ENCODE measurements at places on chromosomes 3 and 15.
A peak's percentile ranks its signal among the peaks of the same experiment; 100 is the strongest.

DNA sequence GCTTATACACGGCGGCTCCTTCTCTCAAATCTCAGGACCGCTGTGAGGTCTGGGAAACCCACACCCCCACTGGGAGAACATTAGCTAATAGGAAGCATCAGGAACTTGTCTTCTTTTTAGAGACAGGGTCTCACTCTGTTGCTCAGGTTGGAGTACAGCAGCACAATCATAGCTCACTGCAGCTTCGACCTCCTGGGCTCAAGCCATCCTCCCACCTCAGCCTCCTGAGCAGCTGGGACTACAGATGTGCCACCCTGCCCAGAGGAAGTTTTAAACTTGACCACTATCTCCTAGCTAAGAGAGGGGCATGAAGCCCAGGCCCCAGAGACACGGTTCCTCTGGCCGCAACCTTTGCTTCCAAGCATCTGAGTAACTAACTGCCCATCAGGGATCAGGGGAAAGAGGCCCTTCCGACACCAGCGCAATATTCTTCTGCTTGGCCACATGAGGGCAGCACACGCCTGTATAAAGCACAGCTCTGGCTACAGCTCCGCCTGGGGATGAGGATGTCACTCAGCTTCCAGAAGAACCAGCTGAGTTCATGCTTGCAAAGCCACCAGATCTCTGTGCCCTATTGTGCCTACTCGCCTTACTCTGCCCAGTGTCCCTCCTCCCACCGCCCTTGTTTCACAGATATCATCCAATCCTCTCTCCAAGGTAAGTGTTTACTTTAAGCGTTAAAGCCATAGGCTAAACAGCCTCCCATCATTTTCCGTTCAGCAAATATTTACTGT is 57.6 kb upstream of the SLC6A11 start:
- DNase-seq, result peak; percentile 15

- DNase-seq, result peak; percentile 70
Measured at GRCh38 chr15:38670128-38671005, 105.8 kb upstream of the RASGRP1 start.

GRCh38 chr3:170896781-170897180 is 11.7 kb downstream of the EIF5A2 start:
- no peak for DNase-seq

GRCh38 chr3:143535994-143536784 is 312.1 kb downstream of the SLC9A9 start:
- DNase-seq, result no peak

DNA sequence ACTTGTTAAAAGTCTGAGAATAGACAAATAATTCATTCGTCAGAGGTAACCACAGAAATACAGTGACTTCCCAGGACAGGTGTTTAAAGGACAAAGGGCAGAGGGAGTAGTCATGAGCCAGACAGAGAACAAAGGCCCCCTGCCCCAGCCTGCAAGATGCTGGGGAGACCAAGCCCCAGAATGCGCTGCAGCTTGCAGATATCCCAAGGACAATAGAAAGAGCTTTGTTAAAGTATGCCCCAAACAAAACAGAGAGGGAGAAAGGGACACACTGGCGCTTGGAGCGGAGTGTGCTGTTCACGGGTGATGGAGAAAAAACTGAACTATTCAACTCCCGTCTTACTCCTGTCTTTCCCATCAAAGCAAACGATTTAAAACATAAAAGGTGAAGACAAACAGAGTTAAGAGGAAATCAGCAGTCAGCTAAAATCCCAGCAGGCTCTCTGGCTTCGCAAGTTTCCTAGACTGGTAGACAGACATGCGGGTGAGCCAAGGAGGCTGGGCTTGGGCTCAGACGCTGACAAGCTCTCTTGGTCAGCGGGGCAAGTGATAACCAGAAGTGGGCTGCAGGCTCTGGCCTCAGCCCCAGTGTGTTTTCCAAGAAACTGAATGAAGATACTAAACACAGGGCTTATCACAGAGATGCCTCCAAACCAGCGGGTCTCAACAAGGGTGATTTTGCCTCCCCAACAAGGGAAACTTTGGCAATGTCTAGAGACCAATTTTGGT is 130.1 kb downstream of the UACA start:
- no peak for DNase-seq

GRCh38 chr15:26157081-26157480 is 294.0 kb upstream of the ATP10A start:
- DNase-seq, result no peak

DNA sequence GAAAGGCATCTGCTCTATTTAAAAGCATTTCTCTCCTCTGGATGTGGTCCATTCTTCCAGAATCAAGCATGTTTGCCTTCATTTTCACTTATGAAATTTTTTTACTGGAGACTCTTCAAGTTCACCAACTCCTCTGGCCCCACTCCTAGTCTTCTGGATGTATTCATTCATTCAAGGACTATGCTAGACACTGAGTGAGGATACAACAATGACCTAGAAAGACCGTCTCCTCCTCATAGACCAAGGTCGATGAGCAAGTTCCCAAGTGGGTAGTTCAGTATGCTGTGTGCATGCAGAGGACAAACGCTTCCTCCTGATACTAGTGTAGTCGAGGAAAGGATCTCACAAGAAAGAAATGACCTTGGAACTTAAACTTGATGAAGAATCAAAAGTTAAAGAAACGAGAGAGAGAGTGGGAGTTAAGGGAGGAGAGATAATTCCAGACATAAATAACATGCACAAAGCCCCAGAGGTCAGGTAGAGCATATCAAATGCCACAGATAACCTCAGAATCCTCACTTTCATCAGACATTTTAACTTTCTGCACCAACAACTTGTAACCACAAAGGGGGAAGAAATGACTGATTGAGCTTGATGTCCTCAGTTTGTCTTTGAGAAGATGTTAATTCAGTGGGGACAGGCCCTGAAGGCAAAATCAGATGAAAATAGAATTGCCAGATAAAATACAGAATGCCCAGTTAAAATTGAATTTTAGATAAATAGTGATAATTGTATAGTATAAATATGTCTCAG is 149.4 kb downstream of the IMPG2 start:
- DNase-seq, result no peak

DNA sequence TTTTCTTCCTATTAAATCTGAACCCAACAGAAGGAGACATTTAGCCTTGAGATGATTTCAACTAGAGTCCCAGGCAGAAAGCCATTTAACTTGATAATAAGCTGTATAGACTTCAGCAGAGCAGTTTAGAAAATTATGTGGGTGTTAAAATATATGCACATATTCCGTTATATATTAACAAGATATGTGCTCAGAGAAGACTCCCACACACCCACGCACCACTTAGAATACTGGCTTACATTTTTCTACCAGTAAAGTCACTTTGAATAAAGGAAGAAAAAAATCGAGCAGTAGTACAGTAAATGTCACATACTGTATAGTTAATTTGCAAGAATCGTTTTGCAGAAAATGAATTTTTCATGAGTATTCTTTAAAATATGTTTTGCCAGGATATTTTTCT is 599.3 kb downstream of the FGF12 start:
- DNase-seq, result no peak

DNA sequence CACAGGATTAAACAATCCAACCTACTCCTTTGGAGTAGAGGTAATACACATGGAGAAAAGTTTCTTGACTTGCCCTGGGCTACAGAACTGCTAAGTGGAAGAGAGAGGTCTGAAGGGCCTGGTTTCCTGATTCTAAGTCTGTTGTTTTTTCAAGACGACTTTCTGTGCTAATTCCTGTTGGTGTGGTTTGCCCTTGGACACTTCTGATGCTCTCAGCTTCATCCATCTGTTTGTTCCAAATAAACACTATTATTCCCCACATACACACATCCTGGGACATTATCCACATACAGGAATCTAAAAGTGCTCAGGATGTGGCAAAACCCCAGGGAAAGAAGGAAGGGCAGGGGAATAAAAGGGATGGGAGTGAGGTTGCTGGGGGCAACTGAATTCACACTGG is 393.5 kb upstream of the TBL1XR1 start:
- DNase-seq, result no peak

DNA sequence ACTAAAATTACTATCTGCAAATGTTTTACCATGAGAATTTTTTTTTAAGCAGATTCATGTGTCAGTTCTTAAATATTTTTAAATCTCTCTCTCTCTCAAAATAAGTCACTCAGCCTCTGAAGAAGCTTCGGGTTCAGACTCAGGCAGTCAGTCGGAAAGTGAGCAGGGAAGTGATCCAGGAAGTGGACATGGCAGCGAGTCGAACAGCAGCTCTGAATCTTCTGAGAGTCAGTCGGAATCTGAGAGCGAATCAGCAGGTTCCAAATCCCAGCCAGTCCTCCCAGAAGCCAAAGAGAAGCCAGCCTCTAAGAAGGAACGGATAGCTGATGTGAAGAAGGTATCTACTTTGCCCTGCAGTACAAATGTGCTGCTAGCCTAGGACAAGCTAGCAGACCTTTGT is 24.1 kb downstream of the CHD2 start:
- no peak for DNase-seq

DNA sequence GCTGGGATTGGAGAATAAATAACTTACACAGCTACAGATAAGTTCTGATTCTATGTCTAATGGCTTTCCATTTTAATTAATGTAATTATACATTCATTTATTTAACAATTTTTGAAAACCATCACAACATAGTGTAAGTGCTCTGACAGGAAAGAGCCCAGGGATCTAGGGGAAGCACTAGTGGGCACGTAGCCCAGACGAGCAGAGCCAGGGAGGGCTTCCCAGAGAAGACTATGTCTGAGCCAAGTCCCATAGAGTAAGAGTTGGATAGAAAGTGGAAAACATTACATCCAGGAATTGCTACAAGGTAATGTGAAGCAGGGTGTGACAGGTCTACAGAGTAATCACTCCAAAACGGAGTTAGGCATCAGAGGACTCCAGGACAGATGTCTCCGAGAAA is 2.9 kb upstream of the HGD start:
- DNase-seq, result no peak

GRCh38 chr3:179391906-179392305 is 44.4 kb downstream of the MFN1 start:
- DNase-seq, result no peak

DNA sequence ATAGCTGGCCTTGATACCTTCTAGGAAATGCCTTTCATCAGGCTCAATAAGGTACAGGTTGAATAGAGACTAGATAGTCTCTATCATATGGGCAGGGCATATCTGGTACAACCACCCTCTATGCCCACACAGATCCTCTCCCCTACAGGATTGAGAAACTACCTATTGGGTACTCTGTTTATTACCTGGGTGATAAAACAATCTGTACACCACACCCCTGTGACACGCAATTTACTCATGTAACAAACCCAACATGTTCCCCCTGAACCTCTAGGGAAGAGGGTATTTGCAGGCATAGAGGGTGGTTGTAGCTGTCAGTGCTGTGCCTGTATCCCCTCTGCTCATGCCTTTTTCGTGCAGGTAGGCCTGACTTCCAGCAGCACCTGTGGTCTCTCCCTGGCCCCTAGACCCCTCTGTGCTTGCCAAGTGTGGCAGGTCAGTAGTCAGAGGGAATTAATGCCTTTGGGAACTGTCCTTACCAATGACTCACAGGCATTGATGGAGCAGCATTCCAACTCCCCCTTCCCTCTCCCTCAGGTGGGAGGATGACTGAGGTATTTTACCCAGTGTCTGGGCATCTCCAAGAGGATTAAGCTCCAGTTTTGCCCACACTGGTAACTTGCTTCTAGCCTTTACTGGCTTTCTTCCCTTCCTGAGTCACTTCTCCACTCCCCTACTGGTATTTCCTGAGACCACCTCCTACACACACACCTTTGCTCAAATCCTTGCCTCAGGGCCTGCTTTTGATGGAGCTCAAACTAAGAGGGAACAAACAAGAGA is 18.3 kb downstream of the CLSTN2 start:
- no peak for DNase-seq

GRCh38 chr3:159763602-159764489 is 224.8 kb upstream of the IL12A start:
- no peak for DNase-seq

DNA sequence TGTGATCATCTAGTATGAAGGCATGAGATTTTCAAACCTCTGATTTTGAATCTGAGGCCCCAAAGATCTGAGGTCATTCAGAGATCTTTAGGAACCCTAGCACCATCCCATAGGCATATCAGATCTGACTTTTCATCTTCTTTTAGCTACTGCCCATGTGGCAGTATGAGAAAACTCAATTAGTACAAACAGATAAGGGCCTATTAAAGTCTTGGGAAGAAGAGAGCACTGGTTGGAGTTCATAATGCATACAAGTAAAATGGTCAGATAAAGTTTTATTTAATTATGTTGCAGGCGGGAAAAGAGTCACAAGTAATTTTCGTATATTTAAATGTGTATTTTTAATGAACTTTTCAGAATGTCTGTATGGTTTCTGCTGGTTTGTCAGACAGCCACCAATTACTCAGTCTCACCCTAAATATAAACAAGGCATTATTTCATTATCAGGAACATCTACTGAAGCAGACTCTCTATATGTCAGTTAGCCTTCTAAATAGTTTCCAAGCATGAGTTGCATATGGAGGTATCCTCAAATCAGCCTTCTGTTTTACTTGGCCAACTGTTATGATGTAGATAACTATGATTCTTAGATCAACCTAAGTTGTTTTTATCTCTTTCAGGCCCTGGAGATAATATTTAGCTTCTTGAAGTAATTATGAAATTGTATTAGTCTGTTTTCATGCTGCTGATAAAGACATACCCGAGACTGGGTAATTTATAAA is 340.3 kb upstream of the TBC1D5 start:
- DNase-seq, result no peak

- no peak for DNase-seq
Measured at GRCh38 chr15:63872759-63873510, 39.2 kb upstream of the HERC1 start.

DNA sequence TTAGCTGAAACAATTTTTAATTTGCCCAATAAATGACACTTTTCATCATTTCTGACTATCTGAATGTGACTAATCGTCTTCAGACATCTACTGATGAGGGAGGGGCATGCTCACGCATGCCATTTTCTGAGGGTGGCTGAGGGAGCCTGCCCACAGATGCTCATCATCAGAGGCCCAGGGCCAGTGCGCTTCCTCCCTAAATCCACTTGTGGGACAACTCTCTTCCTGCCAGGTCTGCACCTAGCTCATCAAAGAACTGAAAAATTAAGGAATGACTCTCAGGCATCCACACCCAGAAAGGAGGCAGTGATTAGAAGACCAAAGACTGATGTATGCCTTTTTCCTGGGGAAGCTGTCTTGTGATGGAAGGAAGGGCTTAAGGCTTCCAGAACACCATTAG is 22.8 kb downstream of the RTP3 start:
- no peak for DNase-seq

GRCh38 chr3:39754549-39754948 is 54.9 kb upstream of the MYRIP start:
- DNase-seq, result no peak

- no peak for DNase-seq
Measured at GRCh38 chr3:194900854-194901522, 215.3 kb downstream of the FAM43A start.

GRCh38 chr3:196168808-196169391 is 42.3 kb downstream of the ZDHHC19 start:
- DNase-seq, result no peak

DNA sequence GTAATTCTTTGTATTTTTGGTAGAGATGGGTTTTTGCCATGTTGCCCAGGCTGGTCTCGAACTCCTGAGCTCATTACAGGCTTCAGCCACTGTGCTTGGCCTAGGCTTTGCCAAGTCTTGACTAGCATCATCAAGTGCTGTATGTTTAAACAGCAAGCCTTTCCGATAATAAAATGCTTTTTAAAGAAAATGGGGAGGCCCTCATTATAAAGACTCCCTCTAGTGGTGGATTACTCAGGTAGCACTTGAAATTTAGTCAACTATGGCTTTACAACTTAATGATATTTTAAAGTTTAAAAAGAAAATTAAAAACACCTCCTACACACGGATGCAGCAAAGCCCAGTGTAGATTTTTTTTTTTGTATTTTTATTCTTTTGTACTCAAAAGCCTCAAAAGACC is 213.6 kb downstream of the GAP43 start:
- no peak for DNase-seq
